ENCODE measurements at places on chromosomes 4 and X.

DNA sequence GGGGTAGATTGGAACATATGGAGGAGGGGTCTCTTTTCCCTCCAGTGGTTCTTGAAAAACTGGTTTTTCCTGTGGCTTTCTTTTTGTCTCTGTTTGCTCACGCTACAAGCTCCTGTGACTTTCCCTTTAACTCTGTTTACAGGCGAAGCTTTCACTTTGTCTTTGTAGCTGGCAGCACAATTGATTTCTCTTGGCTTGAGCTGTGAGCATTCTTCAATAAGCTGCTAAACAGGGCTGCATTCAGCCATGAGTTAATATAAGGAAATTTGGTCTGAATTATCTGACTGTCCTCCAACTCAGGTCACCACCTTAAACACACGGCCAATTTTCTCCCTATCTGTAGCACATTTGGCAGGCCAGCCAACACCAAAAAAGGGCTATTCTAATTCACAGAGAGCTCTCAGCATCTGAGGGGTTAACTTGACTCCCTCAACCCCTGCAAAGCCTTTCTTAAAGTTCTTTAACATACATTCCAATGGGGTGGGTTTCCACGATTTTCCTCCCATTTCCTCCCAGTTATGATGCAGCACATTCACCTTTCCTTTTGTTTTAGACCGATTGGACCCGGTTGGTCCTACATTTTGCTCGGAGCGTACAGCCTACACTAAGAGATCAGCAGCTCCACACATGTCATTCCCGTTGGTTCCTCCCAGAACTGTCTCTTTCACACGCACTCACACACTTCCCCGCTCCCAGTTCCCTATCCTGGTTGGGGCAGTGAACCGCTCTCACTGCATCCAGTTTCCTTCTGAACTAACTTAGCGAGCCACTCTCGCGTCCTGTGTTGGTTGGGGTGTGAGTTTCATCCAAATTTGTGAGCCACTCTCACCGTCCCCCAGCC lies 45.4 kb downstream of the UGT2A3 start:
- DNase-seq: peak; percentile 87

DNA sequence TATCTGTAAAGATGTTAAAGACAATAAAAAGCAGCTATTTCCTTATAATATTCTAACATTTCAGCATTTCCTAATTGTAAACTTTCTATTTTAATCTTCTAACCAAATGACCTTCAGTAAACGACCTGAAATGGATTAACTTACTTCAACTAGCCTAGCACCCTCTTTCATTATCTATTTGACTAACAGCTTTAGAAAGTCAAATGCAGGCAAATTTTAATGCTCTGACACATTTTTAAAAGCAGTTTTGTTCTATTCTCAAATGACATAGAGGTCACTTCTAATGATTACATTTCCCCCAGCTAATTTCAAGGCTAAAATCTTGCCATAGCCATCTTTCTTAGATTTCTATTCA lies 41.9 kb downstream of the SLC7A11 start:
- DNase-seq: no peak

DNA sequence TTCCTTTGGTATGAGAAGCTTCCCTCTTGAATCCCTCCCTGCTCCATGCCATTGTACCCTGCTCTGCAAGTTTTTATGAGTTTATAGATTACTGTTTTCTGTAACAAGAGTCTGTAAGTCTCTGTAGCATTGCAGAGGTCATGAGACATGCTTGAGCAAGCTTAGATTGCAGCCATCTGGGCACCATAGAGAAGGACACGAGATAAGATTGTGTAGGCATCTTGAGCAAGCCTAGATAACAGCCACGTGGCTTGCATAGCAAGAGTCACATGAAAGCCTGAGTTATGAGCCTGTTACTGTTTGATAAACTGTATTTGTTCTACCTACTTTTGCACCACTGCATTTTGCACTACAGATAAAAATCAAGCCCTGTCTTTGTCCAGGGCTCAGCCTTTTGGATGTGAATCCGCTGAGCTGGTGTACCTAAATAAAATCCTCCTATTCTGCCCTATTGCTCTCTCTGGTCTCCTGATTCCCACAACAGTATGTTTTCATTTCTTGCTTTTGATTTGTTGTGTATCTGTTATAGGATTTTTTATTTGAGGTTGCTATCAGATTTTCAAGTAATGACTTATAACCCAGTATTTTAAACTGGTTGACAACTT lies 127.4 kb upstream of the ANKRD50 start:
- DNase-seq: no peak

DNA sequence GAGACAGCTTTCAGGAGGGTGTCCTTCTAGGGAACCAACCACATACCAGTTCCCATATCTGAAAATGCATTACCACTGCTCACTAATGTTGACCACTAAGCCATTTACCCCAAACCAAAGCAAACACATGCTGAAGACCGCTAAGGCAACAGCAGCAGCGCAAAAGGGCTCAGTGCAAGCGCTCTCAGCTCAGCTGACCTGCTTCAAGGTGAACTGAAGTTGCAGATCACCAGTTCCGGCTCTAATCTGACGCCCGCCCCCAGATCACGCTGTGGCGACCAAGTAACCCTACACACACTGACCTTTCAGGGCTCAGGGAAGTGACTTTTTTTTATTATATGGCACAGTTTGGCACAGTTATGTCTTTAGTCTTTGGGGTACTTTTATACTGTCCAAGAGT lies 5.8 kb downstream of the MECP2 start:
- DNase-seq: no peak

GRCh38 chr4:139735381-139736273 lies 70.0 kb downstream of the MGST2 start:
- no peak for DNase-seq

DNA sequence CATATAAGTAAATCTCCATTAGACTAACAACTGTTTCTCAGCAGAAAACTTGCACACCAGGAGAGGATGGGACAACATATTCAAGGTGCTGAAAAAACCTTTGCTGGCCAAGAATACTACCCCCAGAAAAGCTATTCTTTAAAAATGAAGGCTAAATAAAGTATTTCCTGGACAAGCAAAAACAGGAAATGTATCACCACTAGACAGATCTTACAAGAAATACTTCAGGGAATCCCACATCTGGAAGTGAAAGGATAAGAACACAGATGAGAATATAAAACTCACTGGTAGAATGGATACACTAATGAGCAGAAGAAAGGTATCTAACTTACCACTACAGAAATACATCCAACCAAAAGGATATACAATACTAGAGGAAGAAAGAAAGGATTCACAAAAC lies 27.0 kb upstream of the ADH1C start:
- no peak for DNase-seq

DNA sequence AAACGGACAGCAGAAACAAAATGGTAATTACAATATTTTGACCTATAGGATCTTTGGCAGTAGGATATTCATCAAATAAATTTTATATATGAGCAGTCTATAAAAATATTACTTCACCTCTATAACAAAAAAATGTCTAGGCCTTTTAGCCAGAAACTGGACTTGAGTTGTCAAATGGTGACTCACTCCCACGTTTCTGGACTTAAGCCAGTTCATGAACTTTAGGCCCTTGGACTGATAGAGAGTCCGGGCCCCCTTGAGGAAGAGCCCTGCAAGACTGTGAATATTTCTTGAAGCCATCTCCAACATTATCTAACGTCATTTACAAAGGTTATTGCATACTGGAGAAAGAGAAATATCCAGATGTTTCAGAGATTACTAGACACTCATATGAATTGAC lies 106.8 kb upstream of the FAM47A start:
- no peak for DNase-seq

DNA sequence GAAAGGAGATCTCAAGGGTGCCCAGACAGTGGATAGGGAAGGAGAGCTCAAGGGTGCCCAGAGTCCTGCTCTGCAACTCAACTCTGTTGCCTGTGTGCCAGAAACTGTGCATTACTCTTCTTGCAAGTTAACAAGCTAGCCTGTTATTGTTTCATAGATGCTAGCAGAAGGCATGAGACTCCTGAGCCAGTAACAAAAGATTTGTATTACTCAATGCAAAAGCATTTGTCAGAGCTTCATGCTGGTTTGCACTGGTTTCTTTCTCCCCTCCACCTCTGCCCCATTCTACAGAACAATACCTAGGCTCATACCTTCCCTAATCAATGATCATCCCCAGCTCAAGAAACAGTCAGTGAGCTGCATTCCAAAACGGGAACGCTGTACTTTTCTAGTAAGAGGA lies 124.5 kb upstream of the NEIL3 start:
- no peak for DNase-seq

DNA sequence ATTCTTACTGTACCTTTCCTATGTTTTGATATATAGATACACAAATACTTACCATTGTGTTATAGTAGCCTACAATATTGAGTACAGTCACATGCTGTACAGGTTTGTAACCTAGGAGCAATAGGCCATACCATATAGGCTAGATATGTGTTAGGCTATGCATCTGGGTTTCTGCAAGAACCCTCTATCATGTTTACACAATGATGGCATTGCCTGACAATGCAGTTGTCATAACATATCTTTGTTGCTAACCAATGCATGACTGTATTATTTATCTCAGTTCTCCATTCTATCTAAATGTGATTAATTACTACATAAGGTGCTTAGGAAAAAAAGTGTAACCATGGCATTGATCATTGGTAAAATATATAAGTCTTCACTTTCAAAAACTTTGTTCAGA lies 10.0 kb upstream of the SPCS3 start:
- DNase-seq: no peak

DNA sequence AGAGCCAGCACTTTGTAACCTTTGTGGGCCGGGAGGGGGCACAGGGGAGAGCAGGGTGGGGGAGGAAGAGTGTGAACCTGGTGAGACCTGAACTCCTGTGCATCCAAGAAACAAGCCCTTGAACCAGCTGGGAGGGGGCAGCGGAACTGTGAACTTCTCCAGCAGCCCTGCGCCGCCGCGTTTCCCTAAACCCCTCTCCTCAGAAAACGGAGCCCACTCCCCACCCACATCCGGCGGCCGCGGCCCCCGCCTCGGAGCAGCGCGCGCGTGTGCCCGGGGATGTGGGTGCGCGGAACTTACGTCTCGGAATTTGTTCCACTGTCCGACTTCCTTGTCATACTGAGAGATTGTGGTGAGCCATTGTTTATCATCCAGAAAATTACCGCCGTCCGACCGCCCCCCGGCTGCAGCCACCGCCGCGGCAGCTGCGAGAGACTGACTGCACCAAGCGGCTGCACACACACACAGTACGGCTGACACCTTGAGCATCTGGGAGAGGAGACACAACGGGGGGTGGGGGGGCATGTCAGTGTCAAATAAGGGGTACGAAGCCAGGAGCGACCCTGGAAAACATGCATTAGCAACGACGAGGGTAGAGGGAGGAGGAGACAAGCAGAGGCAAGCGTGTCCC lies 494 bp downstream of the SPOCK3 start:
- DNase-seq: no peak

- DNase-seq: no peak
These were observed 63.1 kb downstream of the USP38 start for GRCh38 chr4:143247866-143248265.

DNA sequence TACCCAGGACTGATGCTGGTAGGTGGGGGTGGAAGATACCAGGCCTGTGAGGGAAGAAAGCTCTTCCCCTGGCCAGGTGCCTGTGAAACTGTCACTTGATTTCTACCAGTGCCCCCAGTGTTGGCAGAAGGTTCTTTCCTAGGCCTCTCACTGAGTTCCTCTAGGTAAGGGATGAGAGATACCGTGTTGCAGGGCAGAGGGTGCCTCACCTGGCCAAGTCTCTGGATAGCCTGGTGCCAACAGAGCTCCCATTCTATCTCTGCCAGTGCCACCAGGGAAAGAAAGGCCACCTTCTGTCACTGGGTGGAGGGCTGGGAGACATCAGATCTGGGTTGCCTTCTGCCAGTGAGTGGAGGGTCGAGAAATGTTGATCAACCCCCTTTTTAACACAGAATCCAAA lies 94.1 kb downstream of the RTL5 start:
- DNase-seq: no peak

DNA sequence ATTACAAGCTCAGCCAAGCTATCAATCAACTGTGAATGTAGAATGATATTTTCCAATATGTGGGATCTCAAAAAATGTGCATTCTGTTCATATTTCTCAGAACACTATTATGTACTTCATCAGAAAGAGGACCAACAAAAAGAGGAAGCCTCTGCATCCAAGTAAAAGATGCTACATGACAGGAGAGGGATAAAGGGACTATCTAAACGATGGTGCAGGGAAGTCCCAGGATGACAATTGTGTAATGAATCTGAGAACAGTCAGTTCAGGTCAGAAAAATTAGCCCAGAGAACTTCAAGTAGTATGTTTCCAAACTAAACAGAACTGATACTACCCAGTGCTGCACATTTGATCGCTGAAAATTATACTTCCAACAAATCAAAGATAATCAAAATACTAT lies 127.0 kb downstream of the ZNF330 start:
- no peak for DNase-seq

- DNase-seq: no peak
These were observed 33.0 kb downstream of the MOB1B start for GRCh38 chr4:70935038-70935695.

GRCh38 chr4:98260047-98260578 lies 1.1 kb upstream of the RAP1GDS1 start:
- DNase-seq: no peak

DNA sequence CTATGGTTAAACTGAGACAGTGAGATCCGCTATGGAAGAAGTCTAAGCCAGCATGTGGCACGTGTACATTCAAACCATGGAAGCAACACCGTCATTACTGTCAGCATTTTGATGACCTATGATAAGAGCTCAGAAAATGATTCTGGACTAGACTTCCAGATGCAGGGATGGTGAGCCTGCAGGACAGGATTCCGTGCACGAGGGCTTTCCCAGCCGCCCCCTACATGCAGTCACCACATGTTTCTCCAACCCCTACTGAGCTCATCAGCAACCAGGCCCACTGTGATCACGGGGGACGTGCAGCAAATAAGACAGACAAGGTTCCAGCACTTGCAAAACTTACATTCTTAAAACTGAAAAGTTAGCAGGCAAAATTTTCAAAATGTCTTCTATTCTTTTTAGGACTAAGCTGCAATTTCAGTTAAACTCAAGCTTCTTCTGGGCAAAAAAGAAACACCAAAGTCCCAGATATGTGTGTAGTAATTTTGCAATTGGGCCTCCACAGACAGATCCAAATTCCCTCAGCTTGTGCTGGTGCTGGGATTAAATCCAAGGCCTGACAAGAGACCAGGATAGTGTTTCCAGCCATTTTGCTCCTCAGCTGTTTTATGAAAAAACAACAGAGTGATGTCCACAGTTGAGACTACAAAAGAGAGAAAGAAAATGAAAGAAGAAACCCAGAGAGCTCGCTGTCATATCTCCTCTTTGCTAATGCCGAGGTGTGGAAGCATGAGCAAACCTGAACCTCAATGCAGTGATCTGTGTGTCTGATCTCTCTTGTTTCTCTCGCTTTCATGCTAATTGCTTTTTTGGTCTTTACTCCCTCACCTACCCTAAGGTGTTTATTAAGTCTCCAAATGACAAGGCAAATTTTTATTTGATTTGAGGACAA lies 118.2 kb downstream of the AFAP1 start:
- DNase-seq: no peak

DNA sequence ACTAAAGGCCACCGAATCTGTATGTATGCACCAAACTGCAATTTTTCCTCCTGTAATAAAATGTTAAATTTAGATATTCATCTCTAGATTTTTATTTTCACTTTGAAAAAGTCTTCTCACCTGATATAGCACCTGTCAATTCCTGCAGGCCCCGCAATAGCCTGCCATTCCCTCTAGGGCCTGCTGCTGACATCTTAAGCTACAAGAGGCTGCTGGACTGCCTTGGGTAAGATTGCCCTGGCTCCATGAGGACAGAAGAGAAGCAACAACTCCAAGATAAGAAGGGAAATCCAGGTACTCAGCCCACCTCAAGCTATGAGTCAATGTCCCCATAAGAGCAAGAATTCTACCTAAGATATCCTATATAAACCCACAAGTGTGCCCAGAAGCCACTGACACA lies 230.2 kb upstream of the AGTR2 start:
- no peak for DNase-seq

GRCh38 chr4:77146186-77147078 lies 10.6 kb upstream of the CCNG2 start:
- DNase-seq: no peak
